GDM1 (cell line): ENCODE measurements at places on chromosomes 16 and 17.

DNA sequence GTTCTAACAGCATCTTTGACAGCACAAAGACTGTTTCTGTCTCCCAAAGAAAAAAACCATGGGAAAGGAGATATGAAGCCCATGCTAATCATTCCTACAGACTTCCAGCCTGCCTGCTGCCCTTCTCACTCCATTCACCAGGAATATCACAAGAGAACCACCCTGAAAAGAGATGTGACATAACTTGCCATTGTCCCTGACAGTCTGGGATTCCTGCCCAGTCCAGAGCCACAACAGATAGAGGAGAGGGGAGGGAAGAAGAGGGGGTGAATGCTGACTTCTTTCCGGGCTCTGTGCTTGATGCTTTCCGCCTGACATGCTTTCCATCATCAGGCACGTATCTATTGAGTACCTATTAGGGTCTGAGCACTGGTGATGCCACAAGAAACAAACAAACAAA lies 31.6 kb upstream of the ASIC2 start:
- no peak for DNase-seq

GRCh38 chr16:84053237-84053636 lies 10.6 kb upstream of the SLC38A8 start:
- DNase-seq, result no peak

GRCh38 chr16:51151961-51152663 lies 1.0 kb upstream of the SALL1 start:
- DNase-seq, result no peak

DNA sequence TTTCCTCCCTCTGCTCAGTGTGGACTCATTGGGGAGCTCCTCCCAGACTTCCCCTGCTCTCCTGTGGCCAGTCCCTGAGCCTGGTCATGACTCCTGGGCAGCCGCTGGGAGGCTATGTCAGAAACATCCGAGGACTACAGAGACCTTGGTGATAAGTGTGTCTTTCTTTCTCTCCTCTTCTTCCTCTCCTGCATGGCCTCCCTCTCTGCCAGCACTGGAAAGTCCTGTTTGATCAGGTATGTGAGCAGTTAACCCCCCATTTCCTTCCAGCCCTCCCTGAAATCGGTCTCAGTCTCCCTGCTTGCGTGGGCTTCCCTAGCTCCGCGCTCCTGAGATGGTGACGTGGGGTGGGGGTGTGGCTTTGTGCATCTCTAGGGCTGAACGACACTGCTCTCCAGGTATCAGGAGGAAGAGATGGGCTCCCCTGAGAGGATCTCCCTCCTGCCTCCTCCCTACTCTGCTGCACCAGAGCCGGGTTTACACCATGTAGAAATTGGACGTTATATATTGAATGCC lies 2.1 kb downstream of the RHBDL3 start:
- DNase-seq, result no peak

GRCh38 chr16:1809281-1809801 lies 15.8 kb upstream of the IGFALS start:
- DNase-seq, result no peak

GRCh38 chr17:64036198-64036922 lies 15.9 kb upstream of the ICAM2 start:
- no peak for DNase-seq

- DNase-seq, result no peak
Measured at GRCh38 chr17:5618476-5618875, 34.2 kb upstream of the NLRP1 start.

DNA sequence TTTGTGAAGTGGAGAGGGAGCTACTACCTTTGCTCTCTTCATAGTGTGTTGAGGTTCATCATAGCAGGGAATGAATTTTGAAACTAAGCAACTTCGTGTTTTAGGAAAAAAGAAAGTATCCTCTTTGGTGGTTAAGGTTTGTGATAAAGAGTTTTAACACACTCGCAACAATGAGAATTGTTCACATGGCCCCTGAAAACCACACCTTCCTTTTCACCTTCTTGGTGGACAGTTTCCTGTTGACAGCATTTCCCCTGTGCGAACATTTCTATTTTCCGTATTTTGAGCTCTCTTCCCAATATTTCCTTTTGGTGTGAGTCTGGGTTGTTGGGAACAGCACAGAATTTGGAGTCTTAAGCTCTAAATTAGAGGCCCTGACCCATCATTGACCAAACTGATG lies 3.8 kb downstream of the OR4D2 start:
- no peak for DNase-seq

GRCh38 chr16:89013111-89013510 lies 36.1 kb upstream of the CBFA2T3 start:
- DNase-seq, result no peak

- DNase-seq, result no peak
Measured at GRCh38 chr17:69954241-69954925, 120.6 kb upstream of the KCNJ16 start.

GRCh38 chr16:19542138-19542821 lies 13.2 kb upstream of the VPS35L start:
- no peak for DNase-seq

GRCh38 chr17:17843096-17843495 lies 6.3 kb upstream of the SREBF1 start:
- no peak for DNase-seq

DNA sequence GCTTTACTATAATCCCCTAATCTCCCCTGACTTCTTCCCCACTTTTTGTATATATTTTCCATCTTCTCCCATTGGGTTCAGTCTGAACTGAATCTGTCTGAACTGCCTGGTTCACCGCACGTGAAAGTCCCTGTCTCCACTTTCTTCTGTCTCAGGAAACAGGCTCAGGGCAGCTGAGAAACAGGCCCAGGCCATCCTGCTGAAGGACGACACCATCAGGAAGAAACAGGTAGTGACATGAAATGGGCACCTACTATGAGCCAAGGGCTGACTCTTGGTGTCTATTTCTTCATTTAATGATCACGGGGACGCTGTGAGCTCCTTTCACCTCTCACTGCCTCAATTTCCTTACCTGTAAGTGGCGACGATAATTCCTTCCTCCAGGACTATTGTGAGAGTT lies 90.5 kb upstream of the HSBP1 start:
- no peak for DNase-seq

- DNase-seq, result no peak
Measured at GRCh38 chr16:59591480-59591879, 857.4 kb upstream of the GOT2 start.

- DNase-seq, result no peak
Measured at GRCh38 chr17:27550974-27551505, 79.9 kb upstream of the LGALS9 start.

GRCh38 chr17:82396601-82397435 lies 21.3 kb upstream of the HEXD start:
- no peak for DNase-seq

DNA sequence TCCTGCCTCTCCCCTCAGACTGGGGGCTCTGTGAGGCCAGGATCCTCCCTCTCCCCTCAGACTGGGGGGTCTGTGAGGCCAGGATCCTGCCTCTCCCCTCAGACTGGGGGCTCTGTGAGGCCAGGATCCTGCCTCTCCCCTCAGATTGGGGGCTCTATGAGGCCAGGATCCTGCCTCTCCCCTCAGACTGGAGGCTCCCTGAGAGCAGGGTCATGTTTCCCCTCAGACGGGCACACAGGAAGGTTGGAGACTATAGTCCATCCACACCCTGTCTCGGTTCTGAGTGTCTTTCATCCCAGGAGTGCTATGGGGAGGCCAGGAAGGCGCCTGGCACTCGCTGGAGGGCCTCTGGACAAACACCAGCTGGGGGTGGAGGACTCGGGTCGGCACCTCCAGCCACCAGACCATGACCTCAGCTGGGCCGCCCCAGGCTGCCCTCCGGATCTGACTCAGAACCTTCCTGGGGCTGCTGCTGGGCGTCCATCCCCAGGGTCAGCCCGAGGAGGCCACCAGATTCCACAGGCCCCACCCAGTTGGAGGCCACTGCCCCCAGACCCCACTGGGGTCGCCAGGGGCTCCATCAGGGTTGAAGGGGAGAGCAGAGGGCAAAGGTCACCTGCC lies 21.9 kb upstream of the DLX4 start:
- no peak for DNase-seq

DNA sequence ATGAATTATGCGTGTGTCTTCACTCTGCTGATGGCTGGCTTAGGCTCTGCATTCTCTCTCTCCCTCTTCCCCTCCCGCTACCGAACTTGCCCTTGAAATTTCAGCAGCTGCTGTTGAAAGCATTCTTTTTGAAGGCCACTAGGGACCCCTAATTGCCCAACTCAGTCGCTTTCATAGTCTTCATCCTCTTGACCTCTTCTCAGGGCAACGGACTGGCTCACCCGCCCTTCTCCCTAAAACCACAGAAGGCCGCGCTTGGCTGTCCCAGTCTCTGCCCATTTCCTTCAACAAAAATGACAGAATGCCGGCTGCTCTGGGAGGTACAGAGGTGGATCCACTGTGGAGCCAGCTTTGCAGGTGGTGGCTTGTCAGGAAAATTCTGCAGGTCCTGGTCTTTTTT lies 21.0 kb upstream of the FMNL1 start:
- DNase-seq, result no peak

- no peak for DNase-seq
Measured at GRCh38 chr16:55444754-55445485, 34.1 kb upstream of the MMP2 start.

DNA sequence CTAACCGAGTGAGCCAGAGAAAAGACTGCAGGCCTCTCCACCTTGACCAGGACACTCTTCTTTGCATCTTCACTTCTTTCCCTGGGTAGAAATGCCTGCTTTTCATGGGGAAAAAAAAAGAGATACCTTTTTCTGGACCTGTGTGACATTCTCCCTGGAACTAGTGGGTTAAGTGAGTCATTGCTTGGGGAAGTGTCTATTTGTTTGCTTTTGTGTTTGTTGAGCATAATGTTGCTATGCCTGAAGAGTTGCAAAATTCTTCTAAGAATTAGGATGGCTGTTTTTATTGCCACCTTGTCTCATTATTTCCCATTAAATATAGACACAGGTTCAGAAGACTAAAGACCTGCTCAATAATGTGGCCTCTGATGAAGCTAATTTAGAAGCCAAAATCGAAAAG lies 18.8 kb downstream of the CLUAP1 start:
- no peak for DNase-seq

DNA sequence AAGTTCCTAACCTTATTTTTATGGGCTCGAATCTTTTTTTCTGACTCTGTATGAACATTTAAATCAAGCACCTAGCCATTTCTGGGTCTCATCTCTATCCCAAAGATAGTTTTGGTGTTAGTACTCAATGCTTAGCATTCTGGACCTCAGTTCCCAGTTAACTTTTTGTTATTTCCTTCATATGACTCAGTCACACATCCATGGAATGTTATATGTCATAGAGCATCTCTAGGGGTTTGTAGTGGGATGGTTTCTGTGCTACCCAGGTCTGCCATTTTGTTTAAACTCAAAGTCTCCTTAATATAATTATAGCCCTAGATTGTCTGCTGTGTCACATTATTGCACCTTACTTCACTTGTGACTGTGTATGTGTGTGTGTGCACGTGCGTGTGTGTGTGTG lies 90.1 kb downstream of the EFCAB13 start:
- no peak for DNase-seq

GRCh38 chr16:66020046-66020445 lies 346.4 kb upstream of the CDH5 start:
- no peak for DNase-seq

- no peak for DNase-seq
Measured at GRCh38 chr17:58593123-58593522, 78.7 kb upstream of the MTMR4 start.

- DNase-seq, result no peak
Measured at GRCh38 chr17:40411821-40412220, 5.9 kb downstream of the TOP2A start.

DNA sequence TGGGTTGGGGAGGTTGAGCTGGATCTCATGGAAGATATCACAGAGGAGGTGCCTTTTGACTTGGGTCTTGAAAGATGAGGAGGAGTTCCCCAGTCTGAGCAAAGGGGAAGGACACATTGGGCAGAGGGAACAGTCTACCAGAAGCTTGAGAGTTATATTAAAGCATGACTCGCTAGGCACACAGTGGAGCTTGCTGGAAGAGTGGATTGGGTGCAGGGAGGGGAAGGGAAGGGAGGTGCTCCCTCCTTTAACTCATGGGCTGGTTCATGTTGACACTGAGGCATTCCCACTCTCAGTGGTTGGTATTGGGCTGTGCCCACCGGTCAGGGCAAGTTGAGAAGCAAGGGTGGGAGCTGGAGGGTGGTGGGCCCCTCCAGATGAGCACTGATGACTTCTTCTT lies 5.9 kb downstream of the TMEM98 start:
- DNase-seq, result no peak
